Breast epithelium (tissue), 4 donors: ENCODE measurements at places on chromosomes 13 and 19. TPM values are rescaled to one million over a fixed set of nuclear protein-coding genes. Genes with fewer than 3 reads are reported as not detected.
A peak's percentile ranks its signal among the peaks of the same experiment; 100 is the strongest.

- DNase-seq = peak; percentile 30
These were observed 170.8 kb upstream of the SOX1 start for GRCh38 chr13:111895896-111896821.

GRCh38 chr13:42533336-42533591 lies 40.7 kb upstream of the TNFSF11 start:
- DNase-seq = no peak

Gene ZNF575
- total RNA-seq = 0.64 TPM

DNA sequence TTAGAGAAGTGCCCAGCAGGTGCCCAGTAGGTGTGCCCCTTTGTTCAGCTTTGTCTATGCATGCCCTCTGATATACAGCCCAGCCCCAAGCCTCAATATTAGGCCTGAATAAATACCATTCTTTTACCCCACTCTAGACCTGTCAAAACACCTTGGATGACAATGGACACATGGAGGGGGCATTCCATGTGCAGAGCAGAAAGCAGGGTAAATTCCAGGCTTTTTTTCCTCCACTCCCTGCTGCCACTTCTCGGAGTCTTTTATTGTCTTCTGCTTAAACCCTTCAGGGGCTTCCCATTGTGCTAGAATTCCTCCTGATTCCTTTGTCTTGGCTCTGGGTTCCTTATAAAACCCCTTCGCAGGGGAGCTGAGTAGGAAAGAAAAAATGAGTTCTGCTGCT lies 5.8 kb upstream of the FRY start:
- no peak for DNase-seq

DNA sequence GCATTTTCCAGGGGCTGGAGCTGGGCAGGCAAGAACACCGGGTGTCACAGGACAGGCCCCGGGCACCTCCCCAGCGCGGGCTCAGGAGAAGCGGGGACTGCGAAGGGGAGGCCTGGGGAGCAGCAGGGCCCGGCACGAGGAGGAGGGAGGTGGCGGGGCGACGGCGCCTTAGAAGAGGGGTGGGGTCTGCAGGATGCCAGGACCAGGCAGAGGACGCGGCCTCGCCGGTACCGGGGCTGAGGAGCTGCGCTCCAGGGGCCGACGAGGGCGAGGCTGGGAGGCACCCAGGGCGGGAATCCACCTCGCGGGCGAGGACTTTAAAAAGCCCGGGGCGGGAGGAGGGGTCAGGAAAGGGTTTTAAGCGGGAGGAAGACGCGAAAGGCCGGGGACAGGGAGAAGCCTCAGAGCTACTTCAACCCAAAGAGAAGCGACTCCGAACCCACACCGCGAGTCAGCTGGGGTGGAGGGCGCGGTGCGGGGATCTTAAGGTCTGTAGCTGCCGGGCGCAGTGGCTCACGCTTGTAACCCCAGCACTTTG lies 665 bp downstream of the ZNF347 start:
- DNase-seq = peak; percentile 52

- DNase-seq = no peak
These were observed 3.9 kb downstream of the SLC25A15 start for GRCh38 chr13:40793339-40793738.

Gene PCP2
- 6.7 TPM for total RNA-seq

Gene HIPK4
- not detected for total RNA-seq

DNA sequence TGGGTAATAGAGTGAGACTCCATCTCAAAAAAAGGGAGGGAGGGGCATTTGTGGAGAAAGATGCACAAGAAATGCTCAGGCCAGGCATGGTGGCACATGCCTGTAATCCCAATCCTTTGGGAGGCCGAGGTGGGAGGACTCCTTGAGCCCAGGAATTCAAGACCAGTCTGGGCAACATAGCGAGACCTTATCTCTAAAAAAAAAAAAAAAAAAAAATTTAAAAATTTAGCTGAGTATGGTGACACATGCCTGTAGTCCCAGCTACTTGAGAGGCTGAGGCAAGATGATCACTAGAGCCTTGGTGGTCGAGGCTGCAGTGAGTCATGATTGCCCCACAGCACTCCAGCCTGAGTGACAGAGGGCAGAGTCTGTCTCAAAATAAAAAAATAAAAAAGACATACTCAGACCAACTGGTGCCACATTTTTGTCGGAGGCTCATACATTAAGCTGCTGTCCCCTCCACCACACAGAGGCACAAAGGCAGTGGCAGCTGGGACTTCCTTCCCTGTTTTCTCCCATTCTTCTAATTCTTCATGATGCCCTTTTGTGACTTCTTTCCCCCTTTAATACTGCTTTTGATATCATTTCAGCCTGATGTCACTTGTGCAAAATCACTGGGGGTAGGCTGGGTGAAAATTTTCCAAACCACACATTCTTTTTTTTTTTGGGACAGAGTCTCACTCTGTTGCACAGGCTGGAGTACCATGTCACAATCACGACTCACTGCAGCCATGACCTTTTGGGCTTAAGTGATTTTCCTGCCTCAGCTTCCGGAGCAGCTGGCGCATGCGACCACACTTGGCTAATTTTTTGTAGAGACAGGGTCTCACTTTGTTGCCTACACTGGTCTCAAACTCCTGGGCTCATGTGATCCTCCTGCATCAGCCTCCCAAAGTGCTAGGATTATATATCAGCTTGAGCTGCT lies 26.8 kb upstream of the CXCL17 start:
- DNase-seq = no peak

DNA sequence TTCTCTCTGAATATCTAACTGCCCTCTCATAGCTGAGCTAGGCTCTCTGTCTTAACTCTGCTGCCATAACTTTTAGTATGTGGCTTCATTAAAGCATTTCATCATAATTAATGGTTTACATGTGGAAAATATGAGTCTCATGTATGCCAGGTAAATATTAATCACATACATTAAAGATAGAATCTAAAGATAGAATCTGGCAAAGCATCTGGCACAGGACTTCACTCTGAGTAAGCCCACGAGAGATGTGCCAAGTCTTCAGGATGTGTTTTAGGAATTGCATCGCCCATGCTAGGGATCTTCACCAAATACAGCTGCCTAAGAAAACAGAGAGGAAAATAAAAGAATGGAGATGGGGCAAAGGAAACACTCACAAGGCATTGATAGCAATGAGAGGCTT lies 285.8 kb downstream of the DIAPH3 start:
- DNase-seq = no peak

Gene CATSPERD
- total RNA-seq = not detected

- DNase-seq = no peak
These were observed 167.1 kb downstream of the LMO7 start for GRCh38 chr13:75803164-75803611.

GRCh38 chr13:48038761-48039160 lies 1.2 kb downstream of the NUDT15 start:
- no peak for DNase-seq
